ENCODE measurements at places on chromosomes 4 and X.

GRCh38 chr4:144174401-144175067 is 34.0 kb upstream of the GYPA start:
- peak; percentile 69 for DNase-seq

GRCh38 chrX:134171661-134172587 is 65.1 kb upstream of the CCDC160 start:
- no peak for DNase-seq

GRCh38 chrX:134480061-134480460 is 20.1 kb downstream of the HPRT1 start:
- peak; percentile 65 for DNase-seq

DNA sequence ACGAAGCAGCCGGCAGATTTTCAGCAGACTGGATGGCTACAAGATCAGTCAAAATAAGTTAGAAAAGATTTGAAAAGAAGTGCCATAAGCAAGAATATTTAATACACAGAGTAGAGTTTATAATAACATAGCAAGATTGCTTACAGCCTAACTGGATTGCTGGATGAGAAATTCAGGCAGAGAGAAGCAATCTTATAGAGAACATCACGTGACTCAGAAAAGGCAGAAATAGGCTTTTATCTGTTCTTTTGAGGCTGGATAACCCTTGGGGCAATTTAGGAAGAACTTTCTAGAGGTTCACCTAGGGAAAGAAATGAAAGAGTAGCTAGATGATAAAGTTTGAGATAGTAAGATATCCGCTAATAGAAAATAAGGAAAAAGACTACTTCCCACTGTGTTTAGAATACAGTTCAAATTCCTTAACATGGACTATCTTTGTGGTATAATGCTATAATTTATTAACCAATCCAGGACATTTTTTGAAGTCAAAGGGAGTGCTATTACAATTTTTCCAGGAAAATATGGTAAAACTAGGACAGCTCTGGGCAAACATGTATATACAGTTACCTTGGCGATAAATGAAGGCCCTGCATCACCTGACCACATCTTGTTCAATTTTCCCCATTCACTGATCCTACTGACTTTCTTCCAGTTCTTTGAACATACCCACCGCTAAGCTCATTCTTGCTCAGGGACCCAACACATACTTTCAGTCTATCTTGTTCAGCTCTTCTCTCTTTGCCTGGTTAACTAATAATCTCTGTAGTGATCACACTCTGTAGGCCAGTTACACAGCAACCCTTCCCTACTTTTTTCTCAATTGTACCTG is 12.7 kb upstream of the SPCS3 start:
- no peak for DNase-seq

- no peak for DNase-seq
Observed at GRCh38 chrX:9943420-9943819, 23.7 kb upstream of the CLDN34 start.

GRCh38 chr4:152352622-152353116 is 183.2 kb downstream of the FBXW7 start:
- DNase-seq: peak; percentile 98

DNA sequence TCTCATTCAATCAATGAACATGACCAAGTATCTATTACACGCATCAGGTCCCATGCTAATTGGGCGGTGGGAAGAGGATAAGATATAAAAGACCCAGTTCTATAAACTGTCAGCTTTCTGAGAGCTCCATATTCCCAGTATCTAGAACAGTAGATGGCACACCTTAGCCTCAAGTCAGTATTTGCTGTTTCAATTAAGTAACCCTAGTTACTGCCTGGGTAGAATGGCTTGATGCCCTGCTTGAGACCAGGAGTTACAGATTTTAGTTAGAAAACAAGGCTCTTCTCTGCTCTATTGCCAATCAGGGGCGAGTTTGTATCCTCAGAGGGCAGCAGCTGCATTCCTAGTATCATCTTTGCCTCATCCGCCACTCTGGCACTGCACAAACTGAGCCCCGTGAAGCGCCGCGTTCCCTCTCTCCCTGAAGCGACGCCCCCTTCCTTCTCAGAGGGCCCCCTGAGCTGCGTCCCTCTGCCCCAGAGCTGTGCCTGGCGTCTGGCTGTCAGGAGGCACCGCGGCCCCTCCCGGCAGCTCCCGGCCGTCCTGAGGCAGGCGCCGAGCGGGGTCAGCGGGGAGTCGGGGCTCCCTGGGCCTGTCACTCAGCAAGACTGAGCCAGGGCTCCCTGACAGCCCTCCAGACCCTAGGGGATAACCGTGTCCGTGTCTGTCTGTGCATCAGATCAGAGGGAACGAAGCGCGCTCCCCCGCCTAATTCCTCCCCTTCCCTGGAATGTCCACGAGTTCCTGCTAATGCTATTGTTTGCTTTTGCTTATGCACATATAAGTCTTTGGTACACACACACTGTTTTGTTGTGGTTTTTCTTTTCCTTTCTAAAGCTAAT is 212.4 kb upstream of the TTC29 start:
- peak; percentile 14 for DNase-seq

- DNase-seq: no peak
Observed at GRCh38 chr4:151930372-151930771, 169.6 kb upstream of the GATB start.

- no peak for DNase-seq
Observed at GRCh38 chr4:146510942-146511341, 10.8 kb downstream of the SLC10A7 start.

- peak; percentile 73 for DNase-seq
Observed at GRCh38 chr4:145938618-145939440, at the start of gene ZNF827. Gene ZNF827 (minus strand): TSS chr4:145938823. CDS start chr4:145938407, 416 bp downstream.

DNA sequence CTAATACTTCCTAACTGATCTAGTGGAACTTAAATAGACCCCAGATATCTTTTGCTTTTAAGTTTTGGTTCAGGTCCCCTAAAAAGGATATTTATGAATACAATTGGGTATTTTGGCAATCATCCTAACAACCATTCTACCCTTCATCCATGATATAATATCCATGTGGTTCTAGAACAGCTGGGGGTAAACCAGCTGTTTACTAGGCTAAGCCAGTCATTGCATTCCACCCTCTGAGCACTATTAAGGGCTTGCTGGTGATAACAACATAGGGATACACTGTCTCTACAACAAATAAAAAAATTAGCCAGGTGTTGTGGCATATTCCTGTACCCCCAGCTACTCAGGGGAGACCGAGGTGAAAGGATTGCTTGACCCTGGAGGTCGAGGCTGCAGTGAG is 54.8 kb upstream of the MAPK10 start:
- no peak for DNase-seq

GRCh38 chr4:178258603-178259002 is 816.4 kb upstream of the AGA start:
- DNase-seq: no peak

GRCh38 chr4:1862961-1863296 is 7.0 kb upstream of the LETM1 start:
- no peak for DNase-seq

- DNase-seq: no peak
Observed at GRCh38 chr4:58749206-58749605, 1639.0 kb upstream of the IGFBP7 start.

DNA sequence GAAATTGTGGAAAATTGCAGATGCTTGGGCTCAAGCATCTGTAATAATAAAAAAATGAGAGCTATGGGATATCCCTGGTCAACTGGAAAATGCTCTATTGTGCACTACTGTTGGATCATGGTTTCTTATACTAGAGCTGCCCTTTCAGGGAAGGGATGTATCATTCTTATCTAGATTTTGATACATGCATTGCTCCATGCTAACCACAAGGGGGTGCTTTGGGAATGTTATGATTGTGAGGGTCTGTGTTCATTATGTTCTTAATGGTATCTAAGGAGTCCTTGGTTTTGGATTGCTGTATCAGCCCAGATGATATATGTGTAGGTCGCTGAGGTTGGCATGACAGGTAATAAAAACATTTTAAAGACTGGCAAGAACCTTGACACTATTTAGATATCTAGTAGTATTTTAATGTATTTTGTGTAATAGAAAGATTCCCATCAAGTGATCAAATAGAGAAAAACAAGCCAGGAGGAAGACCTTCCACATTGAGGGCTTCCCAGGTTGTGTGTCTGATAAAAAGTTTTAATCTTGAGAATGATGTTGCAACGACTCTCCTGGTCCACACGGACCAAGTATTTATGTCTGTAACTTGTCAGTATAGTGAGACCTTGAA is 49.2 kb upstream of the TLR2 start:
- peak; percentile 56 for DNase-seq

GRCh38 chr4:13981499-13981898 is 354.0 kb upstream of the BOD1L1 start:
- no peak for DNase-seq

GRCh38 chr4:182495645-182496385 is 252.6 kb downstream of the TENM3 start:
- DNase-seq: no peak

DNA sequence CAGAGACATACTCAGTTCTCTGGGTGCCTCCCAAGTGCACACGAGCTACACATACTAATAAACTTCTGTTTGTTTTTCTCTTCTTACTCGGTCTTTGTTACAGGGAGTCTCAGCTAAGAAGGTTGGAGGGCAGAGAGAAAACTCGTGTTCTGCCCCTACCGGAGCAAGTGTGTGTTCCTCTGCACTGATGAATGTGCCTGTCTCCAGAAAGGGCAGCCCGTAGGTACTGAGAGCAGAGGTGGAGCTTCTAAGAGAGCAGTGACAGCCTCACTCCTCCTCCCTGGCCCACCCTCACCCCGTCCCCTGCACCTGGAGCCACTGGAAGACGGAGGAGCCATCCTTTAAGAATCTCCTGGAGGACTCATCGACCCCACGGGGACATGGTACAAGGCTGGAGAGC is 67.6 kb downstream of the MTNR1A start:
- no peak for DNase-seq

DNA sequence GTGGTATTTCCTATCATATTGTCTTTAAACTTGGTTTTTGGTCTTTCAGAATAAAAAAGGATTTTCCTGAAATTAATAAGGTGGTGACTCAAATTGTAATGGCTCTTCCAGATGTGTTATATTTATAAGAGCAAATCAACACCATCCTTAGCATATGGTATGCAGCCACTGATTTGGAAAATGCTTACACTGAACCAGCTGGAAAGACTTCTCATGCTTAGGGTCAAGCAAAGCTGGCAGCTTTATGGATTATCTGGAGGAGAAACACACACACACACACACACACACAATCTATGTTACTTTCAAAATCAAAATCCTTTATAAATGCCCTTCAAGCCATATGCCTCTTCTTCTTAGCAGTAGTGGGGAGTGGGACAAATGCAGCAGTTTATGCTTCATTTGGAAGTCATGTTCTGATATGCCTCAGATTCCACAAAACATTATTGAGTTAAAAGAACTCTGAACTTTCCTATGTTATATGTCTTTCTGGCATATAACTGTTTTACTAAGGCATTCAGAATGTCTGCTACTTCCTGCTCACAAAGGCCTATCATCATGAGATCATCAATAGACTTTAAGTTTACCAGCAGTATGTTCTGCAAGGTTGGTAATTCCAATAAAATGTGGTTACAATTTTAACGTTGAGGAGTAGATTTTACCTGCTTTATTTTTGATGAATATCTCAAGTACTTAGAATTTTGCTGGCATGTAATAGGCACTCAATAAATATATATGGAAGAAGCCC is 72.9 kb upstream of the PRDM5 start:
- DNase-seq: peak; percentile 7

DNA sequence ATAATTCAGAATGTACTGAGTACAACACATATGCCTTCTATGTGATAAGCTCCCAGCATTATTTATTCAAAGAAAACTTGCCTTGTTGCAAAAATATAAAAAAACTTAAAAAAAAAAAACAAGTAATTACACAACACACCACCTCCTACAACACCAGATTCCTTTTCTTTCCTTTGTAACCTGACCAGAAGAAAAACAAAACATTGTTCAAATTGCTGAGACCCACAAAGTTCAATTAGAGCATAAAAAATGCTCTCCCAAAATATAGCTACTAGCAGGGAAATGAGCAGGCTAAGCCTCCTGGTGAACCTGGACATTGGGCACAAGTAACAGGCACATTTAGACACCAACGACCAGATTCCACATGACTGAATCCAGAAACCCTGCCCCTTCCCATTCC is 38.3 kb downstream of the MECP2 start:
- DNase-seq: no peak
